COLO829 (cell line): ENCODE measurements at places on chromosomes 7 and 10.

- peak; percentile 77 for DNase-seq
Measured at GRCh38 chr10:28842321-28842720, 165.0 kb downstream of the BAMBI start.

DNA sequence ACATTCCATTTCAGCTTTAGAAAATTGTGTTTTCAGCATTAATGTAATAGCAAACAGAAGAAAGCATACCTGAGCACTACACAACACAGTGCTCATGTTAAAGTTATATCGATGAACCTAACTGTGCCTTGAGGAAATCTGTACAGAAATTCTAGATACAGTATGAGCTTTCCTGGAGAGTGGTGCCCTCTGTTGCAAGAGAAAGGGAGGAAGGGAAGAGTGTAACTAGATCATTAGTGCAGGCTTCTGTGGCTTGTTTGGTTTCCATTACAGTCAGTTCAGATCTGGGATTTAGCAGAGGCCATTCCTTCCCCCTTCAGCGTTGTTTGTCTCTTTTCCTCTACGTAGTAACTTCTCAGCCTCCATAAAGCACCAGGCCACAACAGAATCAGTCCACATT is 139.7 kb downstream of the HTR7 start:
- DNase-seq: no peak

GRCh38 chr7:139893999-139894398 is 64.9 kb downstream of the TBXAS1 start:
- DNase-seq: no peak

DNA sequence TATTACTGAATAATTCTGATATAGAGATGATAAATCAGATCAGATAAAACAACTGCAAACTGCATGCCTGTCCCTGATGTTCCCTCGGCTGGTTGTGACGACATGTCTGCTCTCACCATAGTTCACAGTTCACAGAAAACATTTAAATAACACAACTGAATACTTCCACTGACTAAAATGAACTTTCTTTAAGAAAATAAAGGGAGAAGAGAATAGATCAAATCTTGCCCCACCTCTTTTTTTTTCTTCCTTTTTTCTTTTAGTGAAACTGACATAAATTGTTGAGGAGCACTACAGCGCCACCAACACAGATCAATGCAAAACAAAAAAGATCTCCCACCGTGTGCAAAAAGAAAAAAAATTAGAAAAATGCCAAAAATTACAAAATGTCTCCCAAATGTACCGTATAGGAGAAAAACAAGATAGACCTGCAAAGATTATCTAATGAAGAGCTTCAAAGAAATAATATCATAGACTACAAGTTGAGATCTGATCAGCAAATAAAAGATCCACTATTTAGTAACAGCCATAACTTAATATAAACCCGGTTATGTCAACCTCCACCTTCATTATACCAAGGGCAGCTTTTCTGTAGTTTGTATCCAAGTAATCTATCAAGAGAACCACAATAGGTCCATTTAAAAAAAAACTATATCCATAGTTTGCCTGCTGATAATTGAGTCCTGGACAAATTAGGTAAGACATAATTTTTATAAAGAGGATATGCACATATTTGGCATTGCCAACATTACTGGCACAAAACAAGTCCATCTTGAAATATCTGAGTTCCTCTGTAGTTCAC is 30.7 kb upstream of the EPC1 start:
- DNase-seq: no peak

- DNase-seq: no peak
Measured at GRCh38 chr10:7410862-7411670, at the start of gene SFMBT2. SFMBT2 (minus strand) TSS chr10:7411034; CDS start chr10:7381898, 29,136 bp downstream.

- peak; percentile 75 for DNase-seq
Measured at GRCh38 chr7:142866361-142867096, 11.7 kb downstream of the EPHB6 start.
